ENCODE measurements at places on chromosomes 3 and 15. TPM values are rescaled to one million over a fixed set of nuclear protein-coding genes. Genes with fewer than 3 reads are reported as not detected.

STAB1 gene
- not detected for total RNA-seq

DNA sequence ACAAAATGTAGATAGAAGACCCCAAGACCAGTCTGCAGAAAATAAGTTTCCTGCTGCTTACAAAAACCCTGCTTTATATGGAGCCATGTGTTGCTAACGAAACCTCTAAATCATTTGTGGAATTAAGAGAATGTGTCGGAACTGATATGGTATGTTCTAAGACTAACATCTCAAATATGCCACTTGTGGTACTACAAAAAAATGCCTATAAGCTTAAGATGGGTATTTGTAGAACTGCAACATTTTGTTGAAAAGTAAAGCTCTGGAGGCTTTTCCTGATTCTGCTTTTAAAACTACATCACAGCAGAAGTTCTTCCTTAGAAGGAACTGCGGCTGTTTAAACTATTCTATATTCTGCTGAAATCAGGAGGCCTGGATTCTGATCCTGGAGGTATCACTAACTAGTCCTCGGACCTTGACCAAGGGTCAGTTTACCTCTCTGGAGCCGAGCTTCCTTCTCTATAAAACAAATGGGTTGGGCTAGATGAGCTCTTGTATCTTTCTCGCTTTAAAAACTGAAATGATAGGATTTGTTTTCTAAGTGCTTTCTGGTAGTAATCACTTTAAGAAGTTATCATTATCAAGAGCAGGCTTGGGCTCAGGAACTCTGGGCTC lies 74.9 kb downstream of the RAD18 start:
- peak; percentile 69 for DNase-seq

GRCh38 chr15:100125401-100126191 lies 216.2 kb downstream of the ADAMTS17 start:
- DNase-seq, result no peak

DNA sequence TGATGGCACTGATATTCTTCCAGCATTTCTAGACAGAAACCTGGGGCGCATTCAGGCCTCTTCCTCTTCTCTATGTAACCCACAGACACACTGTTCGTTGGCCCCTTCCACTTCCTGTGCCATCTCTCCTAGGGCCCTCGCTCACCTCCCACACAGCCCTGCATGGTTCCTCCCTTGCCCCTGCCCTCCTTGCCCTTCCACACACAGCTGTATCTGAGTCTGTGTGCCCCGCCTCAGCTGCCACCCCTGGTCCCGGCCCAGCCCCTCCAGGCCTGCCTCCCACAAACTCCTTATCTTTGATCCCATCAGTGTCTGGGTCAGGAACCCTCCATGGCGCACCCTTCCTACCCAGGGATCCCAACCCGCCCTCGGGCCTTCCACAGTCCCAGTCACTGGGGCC lies 37.9 kb downstream of the RAB6B start:
- DNase-seq, result no peak

Measured in GM23248 (cell line).